ENCODE measurements at places on chromosomes 1 and 21.

- DNase-seq = no peak
These were observed 14.7 kb downstream of the KIAA1614 start for GRCh38 chr1:180927348-180927747.

GRCh38 chr1:81760477-81761097 lies 40.1 kb upstream of the ADGRL2 start:
- no peak for DNase-seq

DNA sequence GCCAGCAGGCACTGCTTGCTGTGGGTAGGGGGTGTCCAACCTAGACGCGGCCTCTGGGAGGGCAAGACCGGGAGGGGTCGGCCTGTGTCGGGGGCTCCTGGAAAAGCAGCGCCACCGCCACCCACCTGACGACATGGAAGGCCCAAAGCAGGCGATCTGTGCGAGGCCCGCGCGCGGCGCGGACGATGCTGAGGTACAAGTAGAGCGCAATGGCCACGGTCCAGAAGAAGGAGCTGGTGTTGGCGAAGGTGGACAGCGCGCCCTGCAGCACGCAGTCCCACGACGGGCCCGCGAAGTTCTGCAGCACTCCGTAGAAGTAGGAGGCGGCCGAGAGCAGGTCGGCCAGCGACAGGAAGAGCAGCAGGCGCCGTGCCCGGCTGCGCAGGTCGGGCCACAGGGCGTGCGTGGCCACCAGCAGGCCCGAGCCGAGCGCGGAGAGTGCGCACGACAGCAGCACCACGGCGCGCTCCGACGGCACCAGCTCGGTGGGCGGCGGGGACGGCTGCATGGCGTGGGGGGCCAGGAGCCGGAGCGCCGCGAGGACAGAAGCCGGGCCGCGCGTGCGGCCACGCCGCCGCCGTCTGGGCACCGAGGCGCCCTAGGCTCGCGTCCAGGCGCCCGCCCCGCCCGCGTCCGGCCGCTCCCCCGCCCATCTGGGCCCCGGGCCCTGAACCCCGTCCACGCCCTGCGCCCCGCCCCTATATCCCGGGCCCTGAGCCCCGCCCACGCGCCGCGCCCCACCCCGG lies at the start of gene GPR157:
Gene GPR157, minus strand, starts transcription at position 583 of the 746 bp plus-strand sequence. Its CDS starts 75 bp downstream, at position 508.
- peak; percentile 73 for DNase-seq

- no peak for DNase-seq
These were observed 2.5 kb downstream of the TRNP1 start for GRCh38 chr1:26996024-26996423.

DNA sequence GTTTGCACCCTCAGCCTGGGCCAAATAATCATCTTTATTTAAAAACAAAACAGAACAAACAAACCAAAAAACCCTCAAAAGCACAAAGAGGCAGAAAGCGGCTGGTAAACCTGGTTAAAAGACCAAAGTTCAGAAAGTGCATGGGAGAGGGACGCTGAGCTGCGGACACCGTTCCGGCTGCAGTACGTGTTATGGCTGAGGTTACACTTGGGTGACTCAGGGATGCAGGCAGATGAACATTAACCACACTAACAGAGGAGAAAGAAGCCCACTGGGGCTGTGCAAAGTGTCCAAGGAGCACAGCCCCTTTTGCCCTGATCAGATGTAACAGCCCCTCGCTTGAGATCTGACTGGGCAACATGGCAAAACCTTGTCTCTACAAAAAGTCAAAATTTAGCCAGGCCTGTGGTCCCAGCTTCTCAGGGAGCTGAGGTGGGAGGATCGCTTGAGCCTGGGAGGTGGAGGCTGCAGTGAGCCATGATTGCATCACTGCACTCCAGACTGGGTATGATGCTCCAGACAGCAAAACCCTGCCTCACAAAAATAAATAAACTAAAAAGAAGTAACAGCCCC lies 28.3 kb downstream of the GPR157 start:
- no peak for DNase-seq
